ENCODE measurements at places on chromosomes 5 and 9.

DNA sequence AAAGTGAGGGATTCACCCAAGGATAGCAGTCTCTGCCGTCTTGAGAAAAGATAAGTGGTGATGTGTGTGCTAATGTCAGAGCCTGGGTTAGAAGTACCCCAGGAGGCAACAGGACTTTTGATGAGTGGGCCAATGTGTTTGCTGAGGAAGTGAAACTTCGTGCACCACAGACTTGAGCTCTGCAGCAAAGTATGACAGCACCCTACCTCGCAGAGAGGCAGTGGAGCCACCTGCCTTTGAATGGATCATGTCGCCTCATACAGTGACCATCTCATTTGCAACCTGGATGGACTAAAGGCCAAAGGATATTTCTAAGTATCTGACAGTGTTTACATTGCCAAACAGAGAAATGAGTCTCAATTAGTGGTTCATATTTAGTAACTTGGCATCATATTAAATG lies 593.9 kb upstream of the GRAMD2B start:
- DNase-seq: no peak

GRCh38 chr9:93959739-93960154 lies 4.6 kb upstream of the BARX1 start:
- no peak for DNase-seq

GRCh38 chr9:129343424-129344375 lies 165.6 kb upstream of the IER5L start:
- DNase-seq: no peak

DNA sequence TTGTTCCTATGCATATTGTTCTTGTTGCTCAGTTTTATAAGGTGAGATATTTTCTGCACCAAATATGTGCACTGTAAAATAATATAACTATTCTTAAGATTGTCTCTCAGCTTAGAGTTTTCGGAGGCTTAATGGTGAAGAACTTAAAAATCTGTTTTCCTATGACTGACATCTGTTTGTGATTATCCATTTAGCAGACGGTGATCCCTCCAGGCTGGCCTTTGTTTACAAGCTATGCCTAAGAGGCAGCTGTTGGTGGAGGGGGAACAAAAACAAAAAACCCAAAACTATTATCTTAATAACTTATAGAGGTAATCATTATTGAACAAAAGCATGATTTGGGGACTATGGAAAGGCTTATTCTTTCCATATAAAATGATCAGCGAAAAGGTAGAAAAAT lies 658 bp downstream of the PDCD1LG2 start:
- DNase-seq: no peak

DNA sequence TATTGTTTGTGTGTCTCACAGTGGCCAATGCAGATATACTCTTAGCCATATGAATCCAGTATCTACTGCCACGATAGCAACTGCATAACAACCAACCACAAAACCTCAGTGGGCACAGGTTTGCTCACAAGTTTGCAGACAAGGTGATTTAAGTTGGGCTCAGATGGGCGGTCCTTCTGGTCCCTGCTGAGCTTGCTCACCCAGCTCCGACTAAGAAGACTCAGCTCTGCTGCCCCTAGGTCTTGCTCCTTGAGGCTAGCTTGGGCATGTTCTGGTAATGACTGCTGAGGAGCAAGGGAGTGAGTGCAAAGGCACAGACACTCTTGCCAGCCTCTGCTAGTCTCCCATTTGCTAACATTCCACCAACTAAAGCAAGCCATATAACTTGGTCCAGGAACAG lies 52.6 kb downstream of the MTX3 start:
- DNase-seq: no peak

GRCh38 chr9:99475401-99476065 lies 253.5 kb downstream of the SEC61B start:
- no peak for DNase-seq

GRCh38 chr5:37029436-37029835 lies 152.9 kb downstream of the NIPBL start:
- no peak for DNase-seq

- no peak for DNase-seq
Measured at GRCh38 chr9:105679257-105680022, 14.9 kb upstream of the TMEM38B start.

DNA sequence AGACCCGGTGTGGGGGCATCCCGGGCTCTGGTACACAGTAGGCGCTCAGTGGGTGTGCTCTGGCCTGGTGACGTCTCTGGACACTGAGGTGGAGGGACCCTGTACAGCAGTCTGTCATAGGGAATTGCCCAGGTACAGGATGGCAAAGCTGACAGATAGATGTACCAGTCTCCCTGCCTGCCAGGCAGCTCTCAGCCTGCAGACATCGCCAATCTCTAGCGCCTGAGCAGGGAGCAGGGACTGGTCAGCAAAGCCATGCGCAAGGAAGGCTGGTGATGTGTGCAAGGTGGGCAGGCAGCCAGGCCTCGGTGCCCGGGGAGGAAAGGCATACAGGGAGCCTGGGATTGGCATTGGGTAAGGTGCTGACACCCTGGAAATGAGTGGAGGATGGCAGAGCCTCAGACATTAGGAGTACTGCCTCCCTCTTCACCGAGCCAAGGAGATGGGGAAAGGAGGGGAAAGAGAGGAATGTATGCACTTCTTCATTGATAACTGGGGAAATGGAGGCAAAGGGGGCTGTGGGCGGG lies 33.9 kb upstream of the BRD3 start:
- no peak for DNase-seq

- DNase-seq: no peak
Measured at GRCh38 chr5:78293851-78294247, 649 bp downstream of the AP3B1 start.

- DNase-seq: no peak
Measured at GRCh38 chr5:179326122-179326927, 18.9 kb downstream of the ADAMTS2 start.

- no peak for DNase-seq
Measured at GRCh38 chr9:107838766-107839165, 349.2 kb upstream of the KLF4 start.

GRCh38 chr5:173665326-173665725 lies 48.9 kb upstream of the BOD1 start:
- DNase-seq: no peak
